GM23338 (cell line): ENCODE measurements at places on chromosomes 3 and 15. TPM values are rescaled to one million over a fixed set of nuclear protein-coding genes. Genes with fewer than 3 reads are reported as not detected.

- no peaks in the 10 kb centered on the region for H3K36me3 ChIP-seq
- DNase-seq: no peak
- no peaks in the 10 kb centered on the region for H3K27me3 ChIP-seq
- no peak overlapping the region for H3K27ac ChIP-seq
- H3K4me3 ChIP-seq: no peak overlapping the region
- no peaks in the 10 kb centered on the region; the same call in 1 of the 2 replicates for H3K4me1 ChIP-seq
These were observed 31.5 kb upstream of the PRSS50 start for GRCh38 chr3:46749129-46749528.

Gene SEMA3B
- 3.0 and 3.3 TPM in 2 replicates for polyA plus RNA-seq

- H3K36me3 ChIP-seq: no peaks in the 10 kb centered on the region
- H3K27me3 ChIP-seq: no peaks in the 10 kb centered on the region
- DNase-seq: no peak
- H3K4me3 ChIP-seq: no peak overlapping the region
- no peak overlapping the region for H3K27ac ChIP-seq
These were observed 215.3 kb upstream of the CGNL1 start for GRCh38 chr15:57160823-57161560.

- no peak overlapping the region for H3K4me3 ChIP-seq
- H3K36me3 ChIP-seq: no peaks in the 10 kb centered on the region
These were observed 11.0 kb upstream of the USP3 start for GRCh38 chr15:63493436-63493835.

DNA sequence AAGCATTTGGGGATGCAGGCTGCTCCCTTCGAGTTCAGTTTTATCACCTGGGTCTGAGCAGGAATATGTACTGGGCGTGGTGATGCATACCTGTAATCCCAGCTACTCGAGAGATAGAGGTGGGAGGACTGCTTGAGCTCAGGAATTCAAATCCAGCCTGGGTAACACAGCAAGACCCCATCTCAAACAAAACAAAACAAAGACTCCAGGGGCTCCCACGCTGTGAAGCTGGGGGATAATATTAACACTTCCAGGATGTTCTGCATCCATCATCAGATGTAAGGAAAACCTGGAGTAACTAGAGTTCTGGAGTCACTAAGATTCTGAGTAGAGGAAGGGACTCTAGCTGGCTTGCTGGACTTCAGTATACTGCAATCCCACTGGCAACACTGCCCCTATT is 40.6 kb downstream of the LYZL4 start:
- H3K4me1 ChIP-seq: peaks cover 14% of the 10 kb centered on the region; the same call in 1 of the 2 replicates
- peak; percentile 41 for DNase-seq
- no peaks in the 10 kb centered on the region for H3K27me3 ChIP-seq
- no peak overlapping the region; the same call in 1 of the 2 replicates for H3K4me3 ChIP-seq

- no peak for DNase-seq
- no peak overlapping the region for H3K4me3 ChIP-seq
- no peaks in the 10 kb centered on the region for H3K4me1 ChIP-seq
- no peaks in the 10 kb centered on the region for H3K36me3 ChIP-seq
- no peak overlapping the region for H3K27ac ChIP-seq
These were observed 107.6 kb downstream of the IMPG2 start for GRCh38 chr3:101212730-101213129.

GRCh38 chr3:64255741-64256340 is 30.6 kb upstream of the PRICKLE2 start:
- no peaks in the 10 kb centered on the region for H3K4me1 ChIP-seq
- no peak overlapping the region for H3K27ac ChIP-seq
- H3K4me3 ChIP-seq: no peak overlapping the region

Gene MCTP2
- 1.7 and 1.8 TPM in 2 replicates for polyA plus RNA-seq

Gene ACOX2
- polyA plus RNA-seq: 1.9 and 2.9 TPM in 2 replicates

DNA sequence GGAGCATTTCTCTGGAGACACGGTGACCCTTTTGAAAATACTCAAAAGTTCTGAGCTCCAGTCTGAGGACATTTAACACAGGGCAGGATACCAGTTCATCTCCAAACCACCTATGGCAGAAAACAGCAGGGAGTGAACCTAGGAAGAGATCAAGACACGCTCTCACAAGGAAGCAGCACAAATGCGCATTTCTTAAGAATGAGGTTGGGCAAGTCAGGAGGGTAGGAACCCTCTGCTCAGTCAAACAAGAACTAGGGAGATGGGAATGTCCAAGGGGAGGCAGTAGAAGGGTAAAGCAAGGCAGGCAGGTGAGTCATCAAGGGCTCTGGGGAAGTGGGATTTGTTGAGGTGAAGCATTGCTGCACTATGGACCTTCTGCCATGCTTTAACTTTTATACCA is 60.3 kb upstream of the PSMD6 start:
- DNase-seq: peak; percentile 22
- no peaks in the 10 kb centered on the region for H3K36me3 ChIP-seq
- H3K27ac ChIP-seq: no peak overlapping the region
- no peak overlapping the region for H3K4me3 ChIP-seq
- H3K27me3 ChIP-seq: no peaks in the 10 kb centered on the region
- peaks cover 24% of the 10 kb centered on the region for H3K4me1 ChIP-seq

Gene TM4SF4
- polyA plus RNA-seq: not detected in 2 replicates

- no peak overlapping the region for H3K27ac ChIP-seq
- H3K36me3 ChIP-seq: no peaks in the 10 kb centered on the region
- H3K4me3 ChIP-seq: no peak overlapping the region
- H3K27me3 ChIP-seq: peaks cover 28% of the 10 kb centered on the region
- DNase-seq: no peak
These were observed 284.5 kb downstream of the ADAMTS17 start for GRCh38 chr15:100057281-100057680.

DNA sequence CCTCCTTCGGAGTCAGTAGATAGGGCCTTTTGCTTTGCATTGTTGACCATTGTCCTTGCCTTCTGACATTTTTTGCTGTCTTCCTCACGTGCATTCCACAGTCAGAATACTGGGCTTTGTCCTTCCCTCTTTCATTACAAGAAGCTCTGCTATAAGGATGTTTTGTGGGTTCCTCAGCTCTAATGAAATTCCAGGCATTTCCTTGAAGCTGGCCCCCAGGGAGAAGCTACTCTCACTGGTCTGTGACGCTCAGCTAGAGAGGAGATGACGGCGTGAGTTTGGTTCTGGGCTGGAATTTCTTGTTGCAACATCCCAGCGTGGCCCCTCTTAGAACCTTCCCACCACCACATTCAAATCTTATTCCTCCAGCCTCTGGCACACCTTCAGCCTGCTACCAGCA is 210.2 kb downstream of the TJP1 start:
- H3K27me3 ChIP-seq: no peaks in the 10 kb centered on the region
- peak; percentile 72 for DNase-seq
- H3K4me1 ChIP-seq: peaks cover 26% of the 10 kb centered on the region
- H3K4me3 ChIP-seq: no peak overlapping the region
- H3K36me3 ChIP-seq: no peaks in the 10 kb centered on the region

DNA sequence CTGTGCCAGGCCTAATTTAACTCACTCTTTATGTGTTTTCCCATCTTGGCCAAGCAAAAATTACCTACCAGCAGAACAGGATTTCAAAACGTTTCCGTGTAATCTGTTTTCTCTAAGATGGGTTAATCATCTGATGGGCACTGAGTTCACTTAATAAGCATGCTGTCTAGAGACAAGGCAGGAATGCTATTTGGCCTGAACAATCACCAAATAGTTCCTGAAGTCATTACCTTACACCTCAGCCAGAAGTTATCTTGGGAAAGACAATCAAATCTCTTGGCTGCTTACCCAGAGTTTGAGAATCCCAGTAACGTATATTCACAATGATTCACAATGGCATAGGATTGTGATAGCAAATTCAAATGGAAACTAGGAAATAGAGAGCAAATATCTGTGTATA is 779.1 kb downstream of the CADM2 start:
- H3K36me3 ChIP-seq: no peaks in the 10 kb centered on the region
- no peak overlapping the region for H3K4me3 ChIP-seq
- H3K4me1 ChIP-seq: no peaks in the 10 kb centered on the region; the same call in 1 of the 2 replicates
- no peak overlapping the region for H3K27ac ChIP-seq
- DNase-seq: no peak

- H3K36me3 ChIP-seq: no peaks in the 10 kb centered on the region
- no peak overlapping the region; the same call in 1 of the 2 replicates for H3K27ac ChIP-seq
- H3K4me1 ChIP-seq: peaks cover 33% of the 10 kb centered on the region
- no peak overlapping the region for H3K4me3 ChIP-seq
These were observed 100.3 kb upstream of the LIPC start for GRCh38 chr15:58331560-58331912.

DNA sequence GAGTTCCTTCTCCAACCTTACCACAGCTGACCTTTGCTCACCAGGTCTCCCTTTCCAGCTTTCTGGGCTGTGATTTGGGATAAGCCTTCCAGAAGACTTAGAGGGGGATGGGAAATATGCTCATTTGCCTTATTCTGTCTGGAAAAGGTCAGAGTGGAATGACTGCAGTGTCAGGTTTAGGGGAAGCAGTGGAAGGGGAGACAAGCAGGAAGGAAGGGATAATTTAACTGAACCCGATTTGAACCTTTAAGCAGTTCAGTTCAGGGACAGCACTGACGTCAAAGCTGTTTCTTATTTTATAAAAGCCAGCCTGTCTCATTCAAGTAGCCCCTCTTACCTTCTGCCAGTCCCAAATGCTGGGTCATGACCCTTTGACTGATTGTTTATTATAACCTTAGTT is 418.4 kb upstream of the RARB start:
- no peaks in the 10 kb centered on the region for H3K4me1 ChIP-seq
- no peaks in the 10 kb centered on the region for H3K27me3 ChIP-seq
- H3K36me3 ChIP-seq: no peaks in the 10 kb centered on the region

Gene MESP1
- polyA plus RNA-seq: 0.91 TPM in 1 of 2 replicates, not detected in the other

DNA sequence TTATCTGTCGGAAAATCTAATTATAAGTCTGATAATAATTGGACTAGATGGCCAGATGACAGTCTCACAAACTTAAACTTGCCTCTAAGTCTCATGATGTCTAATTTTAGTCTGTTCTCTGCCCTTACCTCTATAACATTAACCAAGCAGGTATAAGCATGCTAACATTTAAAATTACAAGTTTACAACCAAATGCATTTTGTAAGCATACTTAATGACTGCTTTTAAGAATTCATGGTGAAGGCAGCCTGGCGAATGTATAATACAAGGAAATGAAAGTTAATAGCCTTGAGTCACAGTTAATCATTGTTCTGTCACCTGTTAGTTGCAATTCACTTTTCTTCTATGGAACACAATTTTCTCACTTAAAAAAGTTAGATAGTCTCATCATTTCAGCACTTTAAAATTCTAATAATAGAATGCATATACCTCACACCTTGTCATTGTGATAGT is 16.5 kb downstream of the BCHE start:
- DNase-seq: no peak
- no peak overlapping the region for H3K27ac ChIP-seq
- no peak overlapping the region for H3K4me3 ChIP-seq
- no peaks in the 10 kb centered on the region for H3K27me3 ChIP-seq
- H3K4me1 ChIP-seq: no peaks in the 10 kb centered on the region

- no peaks in the 10 kb centered on the region for H3K36me3 ChIP-seq
- H3K4me3 ChIP-seq: no peak overlapping the region
- no peaks in the 10 kb centered on the region for H3K4me1 ChIP-seq
These were observed 460.5 kb downstream of the ZNF385D start for GRCh38 chr3:21290557-21290956.

Gene ADAMTSL3
- 0.61 and 0.92 TPM in 2 replicates for polyA plus RNA-seq

DNA sequence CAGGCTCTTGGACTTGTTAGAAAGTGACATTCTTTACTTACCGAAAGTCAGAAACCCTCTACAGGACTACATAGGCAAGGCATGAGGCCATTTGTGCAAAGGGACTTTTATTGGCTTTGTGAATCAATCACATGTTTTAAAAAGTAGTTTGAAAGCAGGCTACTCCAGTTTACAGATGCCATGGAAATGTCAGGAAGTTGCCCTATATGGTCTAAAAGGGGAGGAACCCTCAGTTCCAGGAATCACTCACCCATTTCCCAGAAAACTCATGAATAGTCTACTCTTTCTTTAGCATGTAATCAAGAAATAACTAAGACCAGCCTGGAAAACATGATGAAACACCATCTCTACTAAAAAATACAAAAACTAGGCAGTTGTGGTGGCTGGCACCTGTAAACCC is 51.0 kb upstream of the MKRN3 start:
- no peak for DNase-seq
- no peaks in the 10 kb centered on the region for H3K4me1 ChIP-seq
- no peaks in the 10 kb centered on the region for H3K27me3 ChIP-seq
- H3K36me3 ChIP-seq: no peaks in the 10 kb centered on the region; the same call in 1 of the 2 replicates

GRCh38 chr3:113242096-113242581 is 30.8 kb downstream of the BOC start:
- H3K4me1 ChIP-seq: peaks cover 45% of the 10 kb centered on the region
- H3K36me3 ChIP-seq: no peaks in the 10 kb centered on the region
- H3K27ac ChIP-seq: peak overlapping the region; percentile 51; the same call in 1 of the 2 replicates
- H3K27me3 ChIP-seq: no peaks in the 10 kb centered on the region
- no peak for DNase-seq

DNA sequence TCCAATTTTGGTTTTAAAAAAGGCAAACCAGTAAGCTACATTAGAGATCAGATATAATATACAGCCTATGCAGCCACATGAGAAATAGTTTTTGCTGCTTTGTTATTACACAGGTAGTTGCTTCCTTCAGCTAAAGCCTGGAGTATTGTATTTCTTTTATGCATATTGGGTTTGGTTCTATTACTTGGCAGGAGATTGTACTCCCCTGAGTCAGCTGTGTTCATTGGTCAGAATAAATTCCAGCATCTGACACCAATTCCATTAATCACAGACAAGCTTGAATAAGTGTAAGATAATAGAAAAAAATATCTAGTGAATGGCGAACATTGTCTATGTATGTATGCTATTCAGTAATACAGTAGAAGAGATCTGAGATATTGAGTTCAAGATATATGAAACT is 26.1 kb upstream of the ZCWPW2 start:
- no peaks in the 10 kb centered on the region for H3K36me3 ChIP-seq
- H3K4me3 ChIP-seq: no peak overlapping the region
- H3K27me3 ChIP-seq: no peaks in the 10 kb centered on the region
- no peaks in the 10 kb centered on the region for H3K4me1 ChIP-seq
- H3K27ac ChIP-seq: no peak overlapping the region
- no peak for DNase-seq

GRCh38 chr3:71194785-71195184 is 388.7 kb downstream of the FOXP1 start:
- H3K4me1 ChIP-seq: no peaks in the 10 kb centered on the region
- no peaks in the 10 kb centered on the region for H3K36me3 ChIP-seq
- no peak overlapping the region for H3K4me3 ChIP-seq
- H3K27ac ChIP-seq: no peak overlapping the region
- DNase-seq: peak; percentile 66

Gene SLC15A2
- polyA plus RNA-seq: 0.26 and 0.49 TPM in 2 replicates

DNA sequence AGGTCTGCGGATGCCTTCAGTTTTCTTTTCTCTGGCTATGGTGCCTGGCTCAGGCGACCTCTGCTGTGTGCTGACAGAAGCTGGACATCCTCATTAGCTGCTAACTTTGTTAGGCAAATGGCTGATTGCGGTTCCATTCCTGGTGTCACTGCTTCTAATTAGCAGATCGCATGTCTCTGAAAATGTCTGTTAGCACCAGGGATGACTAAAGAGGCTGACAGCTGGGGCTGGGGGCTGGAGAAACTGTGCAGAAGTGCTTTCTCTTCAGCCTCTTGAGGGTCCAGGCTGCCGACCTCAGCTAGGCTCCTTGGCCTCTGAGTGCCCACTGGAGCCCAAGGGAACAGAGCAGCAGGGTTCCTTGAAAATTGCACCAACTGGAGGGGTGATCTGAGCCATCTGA is 39.3 kb downstream of the CHCHD6 start:
- DNase-seq: no peak
- no peaks in the 10 kb centered on the region for H3K36me3 ChIP-seq
- H3K27me3 ChIP-seq: no peaks in the 10 kb centered on the region
